ENCODE measurements at places on chromosomes 7 and 10.
A peak's percentile ranks its signal among the peaks of the same experiment; 100 is the strongest.

DNA sequence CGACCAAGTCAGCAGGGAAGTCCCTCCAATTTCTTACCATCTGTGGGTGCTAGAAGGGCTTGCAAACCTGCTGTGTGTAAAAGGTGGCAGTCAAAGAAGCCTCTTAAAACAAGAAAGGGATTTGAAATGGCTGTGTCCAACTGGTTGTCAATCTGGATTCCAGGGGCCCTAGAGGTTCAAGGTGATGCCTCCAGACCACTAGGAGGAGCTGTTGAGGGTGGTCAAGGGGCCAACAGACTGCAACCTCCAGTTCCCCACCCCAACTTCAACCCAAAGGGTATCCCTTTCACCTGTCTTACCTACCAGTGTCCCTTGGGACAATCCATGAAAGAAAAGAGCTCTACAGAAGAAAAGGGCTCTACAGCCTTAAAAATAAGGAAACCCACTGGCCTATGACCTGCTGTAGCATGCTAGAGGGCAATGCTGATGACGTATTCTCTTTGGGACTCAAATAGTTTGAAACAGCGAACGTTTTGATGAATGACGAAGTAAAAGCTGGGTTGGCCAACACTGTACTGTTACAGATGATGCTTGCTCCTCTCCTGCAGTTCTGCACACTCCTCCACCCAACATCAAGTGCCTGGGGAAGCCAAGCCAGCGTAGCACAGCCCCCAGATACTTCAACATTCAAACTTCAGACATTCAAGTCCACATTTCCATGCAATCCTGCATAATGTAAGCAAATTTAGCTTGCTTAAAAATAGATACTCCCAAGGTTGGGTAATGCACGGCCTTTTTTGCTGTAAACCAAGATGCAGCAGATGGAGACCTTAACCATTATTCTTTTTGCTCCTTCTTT lies 45.9 kb upstream of the WDR11 start:
- DNase-seq: no peak

GRCh38 chr7:35508623-35509400 lies 186.1 kb downstream of the HERPUD2 start:
- DNase-seq: no peak

DNA sequence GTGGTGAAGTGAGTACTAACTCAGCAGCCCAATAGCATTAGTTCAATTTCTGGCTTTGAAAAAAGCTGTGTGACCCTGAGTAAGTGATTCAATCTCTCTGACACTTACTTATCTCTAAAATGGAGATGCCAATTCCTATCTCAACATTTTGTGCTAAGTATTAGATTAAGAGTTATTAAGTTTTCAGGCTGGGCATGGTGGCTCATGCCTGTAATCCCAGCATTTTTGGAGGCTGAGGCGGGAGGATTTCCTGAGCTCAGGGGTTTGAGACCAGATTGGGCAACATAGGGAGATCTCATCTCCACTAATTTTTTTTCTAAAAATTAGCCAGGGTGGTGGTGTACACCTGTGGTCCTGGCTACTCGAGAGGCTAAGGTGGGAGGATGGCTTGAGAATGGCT lies 109.5 kb downstream of the PRTFDC1 start:
- DNase-seq: no peak

GRCh38 chr7:29408841-29409243 lies 154.8 kb upstream of the PRR15 start:
- peak; percentile 12 for DNase-seq

DNA sequence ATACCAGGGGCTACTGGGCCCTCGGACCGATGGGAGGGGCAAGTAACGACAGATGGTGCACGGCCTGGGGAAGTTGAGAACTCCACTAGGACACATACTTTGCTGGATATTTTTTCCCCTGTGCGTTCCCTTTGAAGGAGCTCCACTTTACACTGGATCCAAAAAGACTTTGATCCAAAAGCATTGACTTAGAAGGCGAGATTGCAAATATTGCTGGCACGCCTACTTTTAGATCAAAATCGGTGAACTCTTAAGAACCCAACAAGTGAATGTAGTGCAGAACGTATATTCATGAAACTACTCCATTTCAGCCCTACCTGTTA lies 436 bp upstream of the SLC25A13 start:
- DNase-seq: no peak

GRCh38 chr7:69700331-69700730 lies 102.1 kb downstream of the AUTS2 start:
- DNase-seq: no peak

DNA sequence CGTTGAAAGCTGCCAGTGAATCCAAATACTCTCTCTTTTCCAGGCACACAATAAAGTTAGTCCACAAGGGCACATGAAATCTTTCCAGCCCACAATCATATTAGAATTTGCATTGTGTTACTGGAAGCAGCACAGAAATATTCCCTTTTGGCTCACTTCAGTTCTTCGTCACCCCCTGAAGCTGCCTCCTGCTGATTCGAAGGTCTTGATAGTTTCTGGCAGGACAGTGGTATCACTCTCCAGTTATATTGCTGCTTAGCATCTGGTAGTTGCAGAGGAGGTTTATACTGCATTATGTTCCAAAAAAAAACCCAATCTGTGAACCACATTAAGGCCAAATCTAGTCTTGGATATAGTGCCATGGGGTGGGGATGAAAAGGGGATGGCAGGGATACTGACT lies 253.2 kb downstream of the BICC1 start:
- no peak for DNase-seq

GRCh38 chr7:126760914-126761577 lies 491.7 kb downstream of the GRM8 start:
- no peak for DNase-seq

DNA sequence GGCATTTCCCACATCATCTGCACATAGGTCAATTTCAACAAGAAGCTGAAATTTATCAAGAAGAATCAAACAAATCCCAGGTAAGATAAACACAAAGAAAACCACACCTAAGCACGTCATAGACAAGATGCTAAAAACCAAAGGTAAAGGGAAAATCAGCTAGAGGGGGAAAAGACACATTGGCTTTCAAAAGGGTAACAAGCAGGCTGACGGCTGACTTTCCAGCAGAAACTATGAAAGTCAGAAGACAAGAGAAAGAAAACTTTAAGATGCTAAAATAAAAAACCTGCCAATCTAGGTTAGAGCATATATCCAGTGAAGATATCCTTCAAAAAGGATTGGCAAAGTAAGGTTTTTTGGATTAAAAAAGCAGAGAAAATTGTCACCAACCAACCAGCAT lies 59.9 kb upstream of the RHEB start:
- no peak for DNase-seq

DNA sequence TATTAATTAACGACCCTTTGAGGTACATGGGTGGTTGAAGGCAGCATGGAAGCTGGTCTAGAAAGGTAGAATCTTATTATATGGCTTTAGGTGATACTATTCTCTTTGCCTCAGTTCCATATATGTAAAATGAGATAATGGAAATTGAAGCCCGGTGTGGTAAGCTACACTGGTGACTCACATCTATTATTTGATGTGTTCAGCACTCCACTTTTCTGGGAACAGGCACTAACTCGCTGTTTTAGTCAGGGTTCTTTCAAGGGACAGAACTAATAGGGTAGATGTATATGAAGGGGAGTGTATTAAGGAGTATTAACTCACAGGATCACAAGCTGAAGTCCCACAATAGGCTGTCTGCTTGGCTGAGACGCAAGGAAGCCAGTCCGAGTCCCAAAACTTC lies 4.4 kb upstream of the TRUB1 start:
- DNase-seq: no peak

DNA sequence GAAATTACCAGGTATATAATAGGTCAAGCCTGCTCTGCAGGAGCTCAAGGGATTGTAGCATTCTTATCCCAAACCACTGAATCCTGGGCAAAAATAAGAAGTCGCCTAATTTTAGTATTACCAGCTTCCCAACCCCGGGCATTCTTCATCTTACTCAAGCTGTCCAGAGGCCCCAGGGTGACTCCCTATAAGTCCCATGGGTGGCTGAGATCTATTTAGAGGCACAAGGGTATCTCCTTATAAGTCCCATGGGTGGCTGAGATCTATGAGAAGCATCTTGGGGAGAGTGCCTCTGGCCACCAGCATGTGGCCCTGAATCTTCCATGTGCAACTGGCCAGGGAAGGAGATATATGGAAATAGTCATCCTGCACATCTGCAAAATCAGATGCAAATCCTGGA lies 38.9 kb downstream of the PRSS2 start:
- no peak for DNase-seq

DNA sequence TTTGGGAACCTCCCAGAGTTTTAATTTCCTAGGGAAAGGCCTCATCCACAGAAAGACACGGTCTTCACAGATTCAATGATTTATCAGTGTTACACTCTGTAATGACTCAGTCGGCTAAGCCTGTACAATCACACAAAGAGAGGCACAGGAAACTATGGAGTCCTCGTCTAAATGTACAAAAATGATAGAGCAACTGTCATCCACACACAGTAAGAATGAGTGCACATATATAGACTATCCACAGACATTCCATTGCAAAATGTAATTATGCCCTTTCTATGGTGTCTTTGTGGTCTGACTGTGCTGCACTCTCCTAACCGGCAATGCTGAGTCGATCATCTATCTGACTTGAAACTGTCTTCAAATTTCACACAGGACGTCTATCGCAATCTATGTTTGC lies 3.5 kb upstream of the NAMPT start:
- DNase-seq: no peak

DNA sequence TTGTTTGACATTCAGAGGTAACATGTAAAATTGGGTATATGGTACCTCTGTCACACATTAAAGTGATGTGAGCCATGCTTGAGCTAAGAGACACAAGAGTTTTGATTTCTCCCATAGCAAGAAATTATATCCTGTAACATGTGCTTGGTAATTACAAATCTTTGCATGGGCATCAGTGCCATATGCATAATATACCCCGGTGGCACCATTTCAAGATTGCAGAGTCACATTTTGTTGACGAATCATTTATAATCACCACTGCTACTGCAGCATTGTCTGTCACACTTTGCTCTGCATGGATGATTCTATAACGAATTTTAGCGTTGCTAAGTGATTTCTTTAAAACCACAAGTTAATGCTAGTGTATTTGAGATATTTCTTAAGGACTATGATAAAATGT lies 443.7 kb upstream of the LRRN3 start:
- no peak for DNase-seq

GRCh38 chr7:79282070-79282694 lies 171.3 kb downstream of the MAGI2 start:
- DNase-seq: no peak

DNA sequence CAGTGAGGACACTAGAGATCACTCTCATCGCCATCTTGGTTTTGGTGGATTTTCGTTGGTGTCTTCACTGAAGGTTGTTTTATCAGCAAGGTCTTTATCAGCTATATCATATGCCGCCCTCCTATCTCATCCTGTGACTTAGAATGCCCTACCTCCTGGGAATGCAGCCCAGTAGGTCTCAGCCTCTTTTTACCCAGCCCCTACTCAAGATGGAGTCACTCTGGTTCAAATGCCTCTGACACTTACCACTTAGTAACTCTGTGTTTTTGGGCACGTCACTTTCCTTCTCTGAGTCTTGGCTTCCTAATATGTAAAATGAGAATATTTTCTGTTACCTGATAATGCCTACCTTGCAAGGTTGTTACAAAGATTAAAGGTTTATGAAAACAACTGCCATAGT lies 37.7 kb downstream of the AGK start:
- no peak for DNase-seq

GRCh38 chr7:12111422-12112405 lies 99.4 kb upstream of the TMEM106B start:
- DNase-seq: no peak

DNA sequence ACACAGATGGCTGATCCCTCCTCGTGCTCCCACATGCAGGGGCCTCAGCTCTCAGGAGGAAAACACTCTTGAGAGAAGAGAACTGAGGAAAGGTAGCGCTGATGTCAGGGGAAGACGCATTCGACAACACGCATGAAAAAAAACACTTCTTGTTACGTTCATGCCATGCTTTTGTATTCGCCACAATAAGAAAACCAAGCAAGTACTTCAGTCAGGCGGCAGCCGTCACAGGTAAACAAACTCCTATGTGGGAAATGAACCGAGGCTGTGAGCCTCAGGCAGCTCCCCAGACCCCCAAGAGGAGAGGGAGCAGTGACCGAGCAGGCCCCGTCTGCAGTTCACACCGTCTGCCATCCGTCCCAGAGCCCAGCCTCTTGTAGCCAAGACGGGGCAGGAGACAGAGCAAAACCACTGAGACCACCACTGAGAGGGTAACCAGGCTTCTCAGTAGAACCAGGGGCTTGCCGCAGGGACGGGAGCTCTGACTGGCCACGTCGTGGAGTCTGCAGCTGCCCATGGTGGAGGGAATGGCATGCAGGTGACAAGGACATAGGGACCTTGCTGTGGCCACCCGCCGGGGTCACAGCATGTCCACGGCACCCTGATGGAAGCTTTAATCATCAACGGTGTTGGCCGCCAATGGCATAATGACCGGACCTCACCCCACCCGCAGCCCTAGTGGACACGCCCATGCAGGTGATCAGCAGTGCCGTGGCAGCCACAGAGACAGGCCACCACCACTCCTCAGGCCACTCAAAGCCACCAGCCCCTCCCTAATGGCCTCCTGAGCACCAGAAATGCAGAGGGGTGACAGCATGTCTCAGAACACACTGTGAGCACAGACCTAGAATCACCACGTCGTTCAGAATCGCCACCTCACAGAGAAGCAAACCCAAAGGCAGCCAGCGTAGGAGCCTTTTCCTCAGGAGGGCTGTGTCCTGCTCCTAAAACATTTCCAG lies 304.3 kb downstream of the PTPRN2 start:
- DNase-seq: no peak

DNA sequence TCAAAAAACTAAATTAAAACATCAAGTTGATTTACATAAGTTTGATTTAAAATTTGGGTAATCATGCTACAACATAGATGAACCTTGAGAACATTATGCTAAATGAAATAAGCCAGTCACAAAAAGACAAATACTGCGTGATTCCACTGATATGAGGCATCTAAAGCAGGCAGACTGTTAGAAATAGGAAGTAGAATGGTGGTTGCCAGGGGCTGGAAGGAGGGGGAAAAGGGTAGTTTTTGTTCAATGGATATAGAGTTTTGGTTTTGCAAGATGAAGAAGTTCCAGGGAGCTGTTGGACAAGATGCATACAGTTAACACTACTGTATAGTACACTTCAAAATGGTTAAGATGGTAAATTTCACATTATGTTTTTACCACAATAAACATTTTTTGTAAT lies 45.0 kb upstream of the IFRD1 start:
- DNase-seq: no peak

GRCh38 chr10:132636358-132636757 lies 98.8 kb downstream of the INPP5A start:
- no peak for DNase-seq

GRCh38 chr7:85737426-85737825 lies 550.6 kb upstream of the SEMA3D start:
- no peak for DNase-seq

GRCh38 chr7:43314379-43315158 lies 202.1 kb downstream of the HECW1 start:
- no peak for DNase-seq

Data from stimulated activated CD4-positive, alpha-beta T cell treated with anti-CD3 and anti-CD28 coated beads, Interleukin-1b, Interleukin-23, amount 100 ng/mL, for 1 hour (primary cell).